Activated naive CD8-positive, alpha-beta T cell treated with anti-CD3 and anti-CD28 coated beads, Interleukin-2, amount 50 U/mL, for 24 hours (primary cell): ENCODE measurements at places on chromosomes 7 and 10.

- DNase-seq = no peak
These were observed 181.3 kb downstream of the BAMBI start for GRCh38 chr10:28858646-28859045.

DNA sequence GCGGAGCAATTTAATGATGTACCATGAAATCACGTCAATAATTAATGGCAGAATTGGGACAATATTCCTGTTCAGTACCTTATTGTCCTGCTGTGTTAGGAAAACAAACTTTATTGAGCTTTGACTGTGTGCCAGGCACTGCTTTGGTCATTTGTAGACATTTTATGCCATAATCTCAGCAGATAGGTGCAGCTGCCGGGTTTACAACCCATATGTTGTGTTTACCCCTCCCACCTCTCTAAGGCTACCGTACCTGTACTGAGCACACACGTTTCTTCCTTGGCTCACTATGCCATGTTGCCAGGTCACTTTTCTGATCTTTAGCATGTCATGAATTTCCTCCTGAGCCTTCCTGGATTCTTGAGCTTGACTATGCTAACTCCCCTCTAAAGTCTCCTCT is 422.2 kb downstream of the PHTF2 start:
- no peak for DNase-seq

DNA sequence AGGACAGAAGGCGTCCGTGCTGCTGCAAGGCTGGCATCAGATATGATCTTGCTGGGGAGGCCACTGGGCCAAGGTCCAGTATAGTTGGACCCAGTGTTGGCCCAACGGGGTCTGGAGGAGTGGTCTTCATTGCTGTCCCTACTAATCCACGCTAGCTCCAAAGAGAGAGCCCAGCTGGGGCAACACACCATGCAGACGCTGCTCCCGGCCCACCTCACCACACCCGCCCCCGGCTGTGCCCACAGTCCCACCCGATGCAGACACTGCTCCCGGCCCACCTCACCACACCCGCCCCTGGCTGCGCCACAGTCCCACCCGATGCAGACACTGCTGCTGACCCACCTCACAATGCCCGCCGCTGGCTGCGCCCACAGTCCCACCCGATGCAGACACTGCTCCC is 121.5 kb downstream of the VIPR2 start:
- no peak for DNase-seq

DNA sequence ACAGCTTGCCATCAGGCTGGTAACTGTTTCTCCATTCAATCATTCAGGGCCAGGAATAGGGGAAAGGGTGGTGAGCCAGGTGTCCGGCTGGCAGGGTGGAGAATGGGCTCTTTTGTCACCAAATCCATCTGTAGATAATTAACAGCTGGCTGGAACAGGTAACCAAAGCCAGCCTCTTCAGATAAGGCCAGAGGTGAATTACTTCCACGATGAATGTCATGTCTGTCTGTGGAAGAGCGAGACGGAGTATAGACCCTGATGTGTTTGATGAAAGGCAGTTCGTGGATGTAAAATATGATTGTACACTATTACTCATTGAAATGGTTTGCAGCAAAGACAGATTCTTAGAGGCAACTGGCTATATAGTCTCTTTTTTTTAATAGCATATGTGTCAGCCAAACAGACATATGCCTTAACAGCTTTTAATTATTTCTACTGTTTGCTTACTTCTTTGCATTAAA is 149.8 kb downstream of the KLF6 start:
- DNase-seq = no peak

DNA sequence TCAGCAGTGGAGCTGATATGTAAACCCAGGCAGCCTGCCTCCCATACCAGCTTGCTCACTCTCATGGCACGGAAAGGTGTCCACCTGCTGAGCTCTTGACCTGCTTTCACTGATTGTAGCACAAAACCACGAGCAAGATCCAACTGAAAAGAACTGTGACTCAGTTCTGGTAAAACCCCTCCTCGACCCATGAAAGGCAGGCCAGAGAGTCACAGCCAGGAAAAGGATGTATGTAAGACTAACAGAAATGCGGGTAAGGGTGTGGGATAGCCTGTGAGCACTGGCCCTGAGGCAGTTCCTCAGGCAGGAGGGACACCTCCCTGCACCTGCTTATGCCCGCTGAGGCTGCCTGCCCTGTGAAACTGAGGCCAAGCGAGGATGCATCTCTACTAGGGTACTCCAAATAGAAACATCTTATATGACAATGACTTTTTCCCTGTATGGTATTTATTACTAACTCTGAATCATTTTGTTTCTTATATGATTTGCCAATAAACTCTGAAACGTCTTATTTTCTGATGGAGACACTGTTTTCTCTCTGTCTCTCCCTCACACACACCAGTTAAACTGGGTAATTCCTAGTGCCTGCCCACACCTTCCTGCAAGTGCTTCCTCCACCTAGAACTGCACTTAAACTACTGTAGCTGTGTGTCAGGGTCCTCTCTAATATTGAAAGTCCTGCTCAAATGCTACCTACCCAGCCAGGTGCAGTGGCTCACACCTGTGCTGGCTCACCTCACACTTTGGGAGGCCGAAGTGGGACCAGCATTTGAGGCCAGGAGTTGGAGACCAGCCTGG is 73.3 kb upstream of the GHITM start:
- DNase-seq = no peak

GRCh38 chr10:123934846-123935245 is 43.2 kb upstream of the CPXM2 start:
- no peak for DNase-seq

- no peak for DNase-seq
These were observed 55.0 kb downstream of the RAMP3 start for GRCh38 chr7:45212606-45213005.

DNA sequence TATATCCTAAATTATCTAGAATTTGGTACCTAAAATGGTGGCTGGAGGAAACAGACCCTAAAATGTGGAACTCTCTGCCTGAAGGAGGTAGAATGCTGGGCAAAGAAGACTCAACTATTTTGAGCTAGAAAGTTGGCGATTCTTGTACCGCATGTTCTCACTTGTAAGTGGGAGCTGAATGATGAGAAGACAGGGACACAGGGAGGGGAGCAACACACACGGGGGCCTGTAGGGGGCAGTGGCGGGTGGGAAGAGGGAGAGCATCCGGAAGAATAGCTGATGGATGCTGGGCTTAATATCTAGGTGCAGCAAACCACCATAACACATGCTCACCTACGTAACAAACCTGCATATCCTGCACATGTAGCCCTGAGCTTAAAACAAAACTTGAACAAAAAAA is 250.6 kb downstream of the CALN1 start:
- no peak for DNase-seq

- DNase-seq = no peak
These were observed 54.6 kb downstream of the BLNK start for GRCh38 chr10:96216775-96217174.

DNA sequence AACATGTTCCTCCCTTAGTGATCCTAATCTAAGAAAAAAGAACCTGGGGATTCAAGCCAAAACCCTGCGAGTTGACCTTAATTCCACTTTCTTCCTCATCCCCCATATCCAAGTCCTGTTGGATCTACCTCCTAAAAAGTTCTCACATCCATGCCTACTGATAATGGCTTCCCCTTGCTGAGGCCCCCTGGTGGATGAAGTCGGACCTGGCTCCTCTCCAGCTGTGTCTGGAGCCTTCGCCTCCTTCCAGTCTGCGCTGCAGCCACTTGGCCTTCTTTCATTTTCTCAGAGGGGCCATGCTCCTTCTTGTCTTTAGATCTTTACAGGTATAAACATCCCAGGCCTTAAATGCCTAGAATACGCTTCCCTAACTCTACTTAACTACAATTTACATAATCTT is 8.1 kb downstream of the PDE1C start:
- peak; percentile 11 for DNase-seq

GRCh38 chr7:37943905-37944736 is 23.7 kb downstream of the EPDR1 start:
- no peak for DNase-seq

DNA sequence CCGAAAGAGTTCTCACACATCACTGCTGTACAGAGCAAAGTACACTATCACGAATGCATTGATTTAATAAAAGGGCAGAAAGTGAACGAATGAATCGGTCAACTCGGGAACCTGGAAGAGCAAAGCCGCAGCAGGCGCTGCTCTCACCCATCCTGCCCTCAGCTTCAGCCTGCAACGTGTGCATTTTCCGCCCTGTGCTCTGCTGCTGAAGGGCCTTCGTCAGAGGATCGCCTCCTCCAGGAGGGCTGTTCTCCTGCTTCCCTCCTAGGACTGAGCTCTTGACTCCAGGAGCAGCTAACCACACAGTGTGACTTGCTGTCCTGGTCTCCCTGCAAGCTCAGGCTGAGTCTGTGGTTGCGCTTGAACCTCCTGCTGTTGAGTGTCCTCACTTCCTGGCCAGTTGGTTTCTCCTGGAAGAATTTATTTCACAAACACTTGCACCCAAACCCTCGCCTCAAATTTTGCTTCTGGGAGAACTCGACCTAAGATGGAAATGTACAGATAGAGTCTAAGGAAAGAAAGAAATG is 473.0 kb upstream of the KLF6 start:
- DNase-seq = no peak

DNA sequence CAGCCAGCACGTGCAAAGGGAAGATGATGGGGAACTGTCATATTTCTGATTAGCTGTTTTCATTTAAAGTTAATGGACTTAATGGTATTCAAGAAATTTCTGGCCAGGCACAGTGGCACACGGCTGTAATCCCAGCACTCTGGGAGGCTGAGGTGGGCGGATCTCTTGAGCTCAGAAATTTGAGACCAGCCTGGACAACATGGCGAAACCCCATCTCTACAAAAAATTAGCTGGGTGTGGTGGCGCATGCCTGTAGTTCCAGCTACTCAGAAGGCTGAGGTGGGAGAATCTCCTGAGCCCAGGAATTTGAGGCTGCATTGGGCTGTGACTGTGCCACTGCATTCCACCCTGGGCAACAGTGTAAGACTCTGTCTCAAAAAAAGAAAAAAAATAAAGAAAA is 18.7 kb downstream of the STN1 start:
- no peak for DNase-seq

- DNase-seq = no peak
These were observed 99.6 kb downstream of the JAZF1 start for GRCh38 chr7:28081016-28081415.

GRCh38 chr10:63464402-63465292 is 1.1 kb downstream of the JMJD1C start:
- DNase-seq = no peak

GRCh38 chr10:25226775-25227682 is 52.2 kb downstream of the GPR158 start:
- peak; percentile 9 for DNase-seq
